Memory B cell (primary cell): ENCODE measurements at places on chromosomes 7 and 10.

- no peak for DNase-seq
These were observed 59.3 kb upstream of the APBB1IP start for GRCh38 chr10:26378861-26379294.

GRCh38 chr7:69318794-69319193 is 279.5 kb upstream of the AUTS2 start:
- no peak for DNase-seq

DNA sequence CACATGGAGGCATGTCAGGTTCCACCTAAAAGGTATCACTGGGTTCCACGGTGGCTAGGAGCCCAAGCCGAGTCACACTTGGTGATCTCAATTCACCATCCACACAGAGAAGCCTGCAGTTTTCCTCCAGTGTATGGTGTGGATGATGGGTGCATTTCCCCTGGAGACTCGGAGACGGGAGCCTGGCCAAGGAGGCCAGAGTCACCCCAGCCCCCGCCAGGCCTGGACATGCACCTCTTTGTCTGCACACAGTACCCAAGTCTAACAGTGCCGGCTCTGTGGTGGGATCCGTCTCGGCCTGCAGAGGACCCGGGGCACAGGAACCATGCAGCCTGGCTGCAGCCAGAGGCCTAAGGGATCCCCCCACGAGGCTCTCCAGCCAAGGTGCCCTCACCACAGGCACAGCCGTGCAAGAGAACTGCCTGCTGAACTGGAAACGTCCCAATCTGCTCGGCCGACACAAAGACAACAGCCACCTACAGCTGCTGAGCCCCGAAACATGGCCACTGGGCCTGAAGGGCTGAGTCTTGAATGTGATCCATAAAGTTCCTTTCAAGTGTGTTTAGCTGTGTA is 75.2 kb downstream of the DIP2C start:
- no peak for DNase-seq

- no peak for DNase-seq
These were observed 7.5 kb downstream of the IFIT1 start for GRCh38 chr10:89399956-89400355.

GRCh38 chr10:70858759-70859158 is 29.6 kb downstream of the PCBD1 start:
- DNase-seq = no peak

DNA sequence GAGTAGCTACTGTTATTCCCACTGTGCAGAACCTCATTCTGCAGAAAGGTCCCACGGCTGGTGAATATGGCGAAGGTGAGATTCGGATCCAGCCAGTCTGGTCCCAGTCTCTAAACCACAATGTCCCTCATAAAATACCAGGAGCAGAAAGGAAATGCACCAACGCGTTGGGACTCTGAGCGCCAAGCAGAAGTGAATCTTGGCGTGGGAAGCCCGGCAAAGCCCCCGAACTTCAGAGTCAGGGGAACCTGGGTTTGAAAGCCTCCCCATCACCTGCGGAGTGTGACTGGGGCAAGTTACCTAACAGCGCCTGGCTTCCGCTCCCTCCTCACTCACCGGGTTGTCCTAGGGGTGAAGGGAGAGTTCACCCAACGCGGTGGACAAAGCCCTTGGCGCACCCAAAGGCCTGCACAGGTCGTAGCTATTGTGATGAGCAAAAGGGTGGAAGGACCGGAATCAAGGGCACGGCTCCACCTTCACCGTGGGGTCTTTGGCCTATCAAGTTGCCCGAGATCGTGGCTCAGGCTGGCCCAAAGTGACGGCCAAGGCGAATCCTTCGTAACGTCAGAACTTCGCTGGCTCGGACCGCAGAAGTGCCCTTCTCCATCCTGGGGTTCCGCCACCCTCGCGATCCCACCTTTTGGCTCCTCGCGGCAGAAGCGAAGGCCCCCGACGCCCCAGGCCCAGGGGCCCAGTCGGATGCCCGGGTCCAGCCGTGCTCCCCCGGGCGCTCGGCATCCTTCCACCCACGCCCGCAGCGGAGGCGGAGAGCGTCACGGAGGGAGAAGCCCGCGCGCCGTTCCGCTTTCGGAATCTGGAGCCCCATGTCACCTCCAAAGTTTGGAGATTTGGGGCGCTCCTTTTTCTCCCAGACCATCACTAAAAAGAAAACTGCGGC is 811 bp downstream of the RGS10 start:
- DNase-seq = peak; percentile 28
